ENCODE measurements at places on chromosomes 3 and 15.

- no peak for DNase-seq
Measured at GRCh38 chr3:123271466-123272159, 69.9 kb downstream of the SEC22A start.

GRCh38 chr15:52445954-52446353 lies 82.7 kb downstream of the MYO5A start:
- no peak for DNase-seq

GRCh38 chr3:194985031-194985578 lies 285.9 kb downstream of the XXYLT1 start:
- peak; percentile 57 for DNase-seq

GRCh38 chr3:152359385-152360248 lies 90.9 kb downstream of the MBNL1 start:
- DNase-seq, result no peak

DNA sequence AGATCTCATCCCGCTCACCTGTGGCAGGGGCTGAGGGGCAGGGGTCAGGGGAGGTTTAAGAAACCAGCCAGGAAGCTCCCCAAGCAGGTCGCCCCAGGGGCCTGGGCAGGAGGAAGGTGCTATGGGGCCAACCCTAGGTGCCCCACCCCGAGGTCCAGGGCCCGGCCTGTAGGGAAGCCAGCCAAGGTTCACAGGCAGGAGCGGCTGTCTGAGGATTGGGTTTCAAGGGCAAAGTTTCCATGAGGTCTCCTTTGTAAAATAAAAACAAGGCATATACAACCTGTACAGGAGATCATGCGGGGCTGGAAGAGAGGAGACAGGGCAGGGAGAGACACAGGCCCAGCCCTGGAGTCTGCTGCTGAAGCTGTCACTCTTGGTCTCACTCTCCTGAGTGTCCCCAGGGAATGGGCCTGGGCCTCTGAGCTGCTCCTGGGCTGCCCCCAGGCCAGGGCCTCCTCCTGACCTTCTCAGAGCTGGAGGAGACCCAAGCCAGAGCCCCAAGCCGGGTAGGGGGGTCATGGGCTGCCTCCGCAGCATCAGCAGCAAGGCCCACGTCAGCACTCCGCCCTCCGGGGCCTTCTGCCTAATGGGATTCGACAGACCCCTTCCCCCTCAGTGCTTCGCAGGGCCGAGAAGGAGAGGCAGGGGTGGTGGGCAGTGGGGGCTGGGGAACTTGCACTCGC lies 5.5 kb downstream of the CPLX3 start:
- no peak for DNase-seq

GRCh38 chr3:80052271-80052670 lies 284.5 kb upstream of the ROBO1 start:
- no peak for DNase-seq

- no peak for DNase-seq
Measured at GRCh38 chr3:27939940-27940339, 217.8 kb upstream of the EOMES start.

GRCh38 chr3:137770066-137770834 lies 6.1 kb downstream of the SOX14 start:
- DNase-seq, result no peak

- no peak for DNase-seq
Measured at GRCh38 chr3:187975561-187976364, 178.2 kb upstream of the LPP start.

- DNase-seq, result peak; percentile 32
Measured at GRCh38 chr15:73368301-73369136, at the start of gene HCN4. TSS of gene HCN4 (minus strand) at chr15:73368958. CDS start at chr15:73368270, 688 bp downstream.

DNA sequence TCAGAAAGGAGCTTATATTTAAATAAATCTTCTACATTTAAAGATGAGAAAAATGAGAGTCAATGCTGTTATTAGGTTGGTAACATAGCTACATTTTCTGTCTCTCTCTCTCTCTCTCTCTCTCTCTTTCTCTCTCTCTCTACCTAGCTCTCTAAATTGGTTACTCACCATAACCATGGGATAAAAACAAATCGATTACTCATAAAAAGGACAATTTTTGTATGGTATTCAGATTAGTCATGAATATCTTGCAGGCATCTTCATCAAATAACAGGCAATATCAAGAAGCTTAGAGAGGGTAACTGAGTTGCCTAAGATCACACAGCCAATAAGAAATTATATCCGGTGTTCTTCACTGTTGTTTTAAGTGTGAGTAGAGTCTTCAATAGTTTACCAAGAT lies 81.8 kb upstream of the ALCAM start:
- DNase-seq, result no peak

GRCh38 chr3:17741621-17742101 lies 770 bp downstream of the TBC1D5 start:
- DNase-seq, result no peak

DNA sequence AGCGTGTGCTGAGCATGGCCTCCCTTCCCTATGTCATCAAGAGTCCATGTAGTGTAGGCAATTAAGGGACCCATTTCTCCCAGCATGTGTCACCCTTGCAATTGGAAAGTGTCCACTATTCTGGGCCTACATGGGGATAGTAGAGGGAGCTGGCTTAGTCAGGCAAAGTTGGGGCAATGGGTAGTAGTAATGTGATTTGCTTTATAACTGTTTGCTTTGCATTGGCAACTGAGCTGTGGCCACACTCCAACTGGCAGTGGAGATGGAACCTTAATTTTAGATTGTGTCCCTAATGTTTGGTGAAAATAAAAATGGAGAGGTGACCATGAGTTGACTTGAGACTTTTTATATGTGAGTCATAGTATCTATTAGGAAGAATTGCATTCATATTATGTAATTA lies 97.7 kb upstream of the SAMMSON start:
- DNase-seq, result no peak

DNA sequence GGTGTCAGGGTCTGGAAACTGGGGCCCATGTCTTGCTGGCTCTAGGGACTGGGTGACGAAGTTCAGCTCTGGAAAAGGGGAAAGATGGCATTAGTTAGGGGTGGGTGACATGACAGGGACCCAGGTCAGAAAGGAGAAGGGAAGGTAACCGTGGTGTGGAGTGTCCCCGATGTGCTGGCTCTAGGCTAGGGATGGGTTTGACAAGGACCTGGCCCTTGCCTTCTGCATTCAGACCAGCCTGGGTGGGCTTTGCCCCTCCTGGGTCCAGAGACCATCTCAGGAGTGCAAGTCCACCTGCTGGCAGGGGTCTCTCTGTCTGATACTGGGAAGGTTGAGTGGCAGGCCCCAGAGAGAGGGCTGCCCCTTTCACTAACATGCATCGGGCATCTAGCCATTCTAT lies 28.7 kb upstream of the ATP2B2 start:
- DNase-seq, result no peak

- DNase-seq, result no peak
Measured at GRCh38 chr3:141845407-141846049, 30.9 kb upstream of the ATP1B3 start.

DNA sequence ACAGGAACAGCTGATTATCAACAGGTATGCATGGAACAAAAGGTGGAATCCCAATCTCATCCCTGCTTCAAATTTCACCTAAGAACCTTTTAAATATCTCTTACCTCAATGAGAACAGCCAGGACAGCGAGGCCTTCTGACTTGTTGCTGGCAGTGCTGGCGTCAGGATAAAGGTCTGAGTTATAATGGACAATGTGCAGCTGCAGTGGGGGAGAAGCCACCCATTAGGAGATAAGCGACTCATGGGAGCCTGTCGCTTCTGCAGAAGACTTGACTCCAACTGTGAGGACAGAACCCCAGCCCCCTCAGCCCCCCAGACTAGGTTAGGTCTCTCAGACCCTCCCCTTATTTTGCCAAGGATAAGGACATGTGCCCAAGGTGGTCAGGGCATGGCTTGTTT lies 39.7 kb downstream of the CA12 start:
- no peak for DNase-seq

GRCh38 chr3:145899241-145899640 lies 261.7 kb downstream of the PLOD2 start:
- DNase-seq, result no peak

DNA sequence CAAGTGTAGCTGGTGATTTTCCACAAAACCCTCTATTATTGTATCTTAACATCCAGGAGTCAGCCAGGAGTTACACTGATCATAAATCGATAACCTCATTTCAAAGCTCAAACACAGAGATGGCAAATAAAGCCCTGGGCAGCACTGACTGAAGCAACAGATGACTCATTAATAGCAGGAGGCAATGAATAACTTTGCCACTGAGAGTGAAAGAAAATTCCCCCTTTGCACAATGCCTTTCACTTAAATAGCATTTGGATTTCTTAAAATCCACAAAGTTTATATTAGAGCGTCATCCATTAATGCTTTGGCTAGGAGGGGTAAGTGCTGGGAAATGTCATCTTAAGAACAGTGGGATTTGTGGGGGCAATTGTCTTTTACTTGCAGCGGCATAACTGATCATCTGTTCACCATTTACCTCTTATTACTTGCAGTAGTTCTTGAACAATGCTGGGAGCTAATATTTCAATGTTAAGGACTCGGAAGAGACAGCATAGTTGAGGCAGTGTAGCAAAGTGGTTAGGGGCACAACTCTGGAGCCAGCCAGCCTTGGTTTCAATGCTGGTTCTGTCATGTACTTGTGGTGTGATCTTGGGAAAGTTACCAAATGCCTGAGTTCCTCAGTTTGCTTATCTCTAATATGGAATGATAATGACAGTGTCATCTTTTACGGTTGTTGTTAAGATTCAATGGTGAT lies 630.4 kb upstream of the TBL1XR1 start:
- DNase-seq, result peak; percentile 68

GRCh38 chr3:11074451-11074850 lies 79.8 kb upstream of the HRH1 start:
- no peak for DNase-seq

DNA sequence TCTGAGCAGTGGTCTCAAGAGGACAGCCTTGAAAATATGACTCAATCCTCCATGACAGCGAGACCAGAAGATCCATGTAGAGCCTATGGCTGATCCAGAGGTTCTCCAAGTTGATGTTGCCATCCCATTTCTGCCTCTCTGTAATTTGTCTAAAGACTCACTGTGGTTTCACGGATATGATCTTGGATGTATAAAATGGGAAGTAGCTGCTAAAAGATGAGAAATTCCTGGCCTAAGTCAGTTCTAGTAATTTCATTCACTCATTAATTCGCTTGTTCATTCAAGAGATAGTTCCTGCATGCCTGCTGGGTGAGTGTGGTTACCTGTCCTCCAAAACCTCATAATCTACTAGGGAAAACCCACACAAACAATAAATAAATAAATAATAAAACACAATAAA lies 145.9 kb downstream of the TNIK start:
- no peak for DNase-seq

GRCh38 chr15:38758043-38758442 lies 193.4 kb upstream of the RASGRP1 start:
- DNase-seq, result no peak

DNA sequence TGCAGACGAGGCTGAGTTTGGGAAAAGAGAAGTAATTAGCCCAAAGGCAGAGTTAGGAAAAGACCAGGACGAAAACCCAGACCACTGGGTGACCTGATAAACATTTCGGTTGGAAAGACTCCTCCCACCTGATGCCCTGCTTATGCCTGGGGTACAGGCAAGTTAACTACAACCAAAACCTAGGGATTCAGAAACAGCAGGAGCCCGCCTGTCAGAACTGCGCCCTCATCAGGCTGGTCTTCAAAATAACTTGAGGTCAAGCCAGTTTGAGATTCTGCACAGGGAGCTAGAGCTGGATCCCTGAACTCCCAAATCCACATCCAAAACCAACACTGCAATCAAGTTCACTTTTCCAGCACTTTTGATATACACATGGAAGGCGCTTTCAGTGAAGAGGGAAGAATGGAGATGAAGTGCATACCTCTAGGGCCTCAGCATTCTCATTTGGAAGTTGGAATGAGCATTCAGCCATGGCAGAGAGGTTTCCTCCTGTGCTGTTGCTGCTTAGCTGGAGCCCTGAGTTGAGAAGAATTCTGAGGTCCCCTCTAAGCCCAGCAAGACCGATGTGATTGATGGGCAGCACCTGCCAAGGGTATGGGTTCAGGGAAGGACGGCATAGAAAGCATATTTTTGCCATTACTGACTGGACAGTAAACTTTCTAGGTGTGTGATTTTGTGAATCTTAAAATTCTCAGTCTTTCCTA lies 11.6 kb downstream of the TSEN2 start:
- DNase-seq, result no peak

DNA sequence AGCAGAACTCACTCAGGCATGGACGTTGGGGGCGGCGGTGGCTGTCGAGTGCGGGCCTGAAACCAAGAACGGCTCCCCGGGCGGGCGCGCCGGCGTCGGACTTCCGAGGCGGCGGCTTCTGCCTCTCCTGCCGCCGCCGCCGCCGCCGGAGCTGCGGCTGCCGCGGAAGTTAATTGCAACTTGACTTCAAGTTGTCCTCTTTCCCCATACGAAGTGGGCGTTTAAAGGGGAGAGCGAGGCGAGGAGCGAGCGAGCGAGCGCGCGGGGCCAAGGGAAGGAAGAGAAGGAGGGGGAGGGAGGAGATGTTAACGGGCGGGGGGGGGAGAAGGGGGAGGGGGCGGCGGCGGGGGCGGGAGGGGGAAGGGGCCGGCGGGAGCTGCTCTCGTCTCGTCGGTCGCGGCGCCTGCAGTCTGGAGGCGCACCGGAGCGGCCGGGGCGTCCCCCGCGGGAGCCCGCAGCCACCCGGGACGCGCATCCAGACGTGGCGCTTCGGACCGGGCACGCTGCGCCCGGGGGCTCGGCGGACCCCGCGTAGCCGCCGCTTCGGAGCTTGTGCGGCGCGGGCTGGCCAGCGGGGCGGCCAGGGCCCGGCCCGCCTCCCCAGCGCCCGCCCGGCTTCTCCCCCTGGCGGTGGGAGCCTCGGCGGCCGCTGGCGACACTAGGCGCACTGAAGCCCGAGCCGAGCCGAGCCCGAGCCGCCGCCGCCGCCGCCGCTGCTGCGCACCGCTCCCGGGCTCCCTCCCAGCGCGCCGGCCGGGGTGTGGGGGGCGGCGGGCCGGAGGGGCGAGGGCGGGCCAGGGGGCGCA lies 19.7 kb upstream of the SATB1 start:
- DNase-seq, result peak; percentile 83

GRCh38 chr3:111861391-111861790 lies 2.3 kb downstream of the PHLDB2 start:
- no peak for DNase-seq

DNA sequence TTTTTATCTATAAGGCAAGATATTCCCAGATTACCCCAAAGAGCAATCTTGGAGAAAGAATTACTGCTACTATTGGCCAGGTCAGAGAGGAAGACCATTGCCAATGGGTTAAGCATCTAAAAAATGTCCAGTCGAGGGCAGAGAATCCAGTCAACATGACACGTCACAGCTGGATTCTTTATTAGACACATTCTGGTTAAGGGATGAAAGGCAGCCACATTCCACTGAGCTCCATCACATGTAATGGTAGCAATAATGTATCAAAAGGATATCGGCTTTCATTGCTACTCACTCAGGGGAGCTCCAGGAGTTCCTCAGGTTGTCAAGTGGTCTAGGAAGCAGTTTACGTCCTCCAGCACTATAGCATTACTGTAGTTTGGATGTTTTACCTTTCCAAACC lies 421.1 kb downstream of the PLOD2 start:
- no peak for DNase-seq

DNA sequence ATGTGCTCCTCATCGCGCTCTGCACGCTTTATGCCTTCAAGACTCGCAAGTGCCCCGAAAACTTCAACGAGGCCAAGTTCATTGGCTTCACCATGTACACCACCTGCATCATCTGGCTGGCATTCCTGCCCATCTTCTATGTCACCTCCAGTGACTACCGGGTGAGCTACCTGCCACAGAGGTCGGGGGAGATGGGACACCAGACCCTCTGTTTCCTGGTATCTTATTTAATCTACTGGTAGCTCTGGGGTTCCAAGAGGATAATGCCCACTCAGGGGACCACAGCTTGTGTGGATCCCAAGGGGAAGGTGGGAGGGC lies 9.1 kb downstream of the GRM2 start:
- no peak for DNase-seq

Measured in Calu3 (cell line).